H7 (cell line): ENCODE measurements at places on chromosomes 2 and 18. TPM values are rescaled to one million over a fixed set of nuclear protein-coding genes. Genes with fewer than 3 reads are reported as not detected.

DNA sequence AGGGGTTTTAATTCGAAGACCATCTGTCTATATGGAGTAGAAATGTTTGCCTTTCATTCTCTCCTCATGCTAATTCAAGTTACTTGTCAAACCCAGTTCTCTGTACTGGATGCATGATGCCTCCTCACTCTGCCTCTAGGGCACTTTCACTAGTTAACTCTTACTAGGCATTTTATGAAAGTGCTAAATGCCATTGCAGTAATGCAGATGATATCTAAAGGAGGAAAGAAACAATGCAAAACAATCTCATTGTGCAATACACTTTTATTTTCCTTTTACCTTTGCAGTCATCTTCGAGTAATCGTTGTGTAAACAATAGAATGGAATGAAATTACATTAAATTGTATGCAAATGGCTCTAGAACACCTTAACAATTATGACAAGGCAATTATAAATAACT is 293.6 kb downstream of the STK39 start:
- DNase-seq = no peak

DNA sequence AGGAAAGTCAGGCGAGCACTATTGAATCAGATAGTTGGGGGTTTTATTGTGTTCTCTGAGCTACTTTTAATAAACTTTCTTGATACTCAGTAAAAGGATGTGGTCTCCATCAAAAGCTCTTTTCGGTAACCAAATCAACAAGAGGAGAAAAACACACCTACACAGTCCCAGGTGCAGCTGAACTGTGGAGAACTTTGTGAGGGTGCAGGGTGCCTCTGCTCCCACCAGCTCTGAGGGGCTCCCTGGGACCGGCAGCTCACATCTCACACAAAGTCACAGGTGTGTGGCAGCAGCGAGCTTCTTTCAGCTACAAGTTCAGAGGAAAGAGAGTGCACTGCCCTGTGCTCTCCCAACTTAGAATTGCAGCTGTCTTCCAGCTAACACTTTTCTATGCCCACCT is 650.4 kb downstream of the RNF144A start:
- DNase-seq = no peak

DNA sequence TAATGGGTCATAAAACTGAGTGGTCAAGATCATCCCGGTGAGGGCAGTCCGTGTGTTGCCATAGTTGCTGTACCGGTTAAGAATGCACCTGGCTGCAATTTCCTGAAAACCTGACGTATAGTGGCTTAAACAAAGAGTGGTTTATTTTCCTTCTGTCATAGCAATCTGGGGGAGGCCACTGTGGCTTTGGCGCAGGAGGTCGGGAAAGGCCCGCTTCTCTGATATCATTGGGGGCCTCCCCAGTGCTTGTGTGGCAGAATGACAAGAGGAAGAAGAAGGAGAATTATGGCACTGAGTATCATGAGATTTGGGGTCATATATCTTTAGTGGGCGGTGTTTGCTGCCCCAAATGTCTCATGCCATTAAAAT is 4.4 kb downstream of the C2orf92 start:
- no peak for DNase-seq

GRCh38 chr2:192004188-192004963 is 157.5 kb upstream of the CAVIN2 start:
- DNase-seq = no peak

DNA sequence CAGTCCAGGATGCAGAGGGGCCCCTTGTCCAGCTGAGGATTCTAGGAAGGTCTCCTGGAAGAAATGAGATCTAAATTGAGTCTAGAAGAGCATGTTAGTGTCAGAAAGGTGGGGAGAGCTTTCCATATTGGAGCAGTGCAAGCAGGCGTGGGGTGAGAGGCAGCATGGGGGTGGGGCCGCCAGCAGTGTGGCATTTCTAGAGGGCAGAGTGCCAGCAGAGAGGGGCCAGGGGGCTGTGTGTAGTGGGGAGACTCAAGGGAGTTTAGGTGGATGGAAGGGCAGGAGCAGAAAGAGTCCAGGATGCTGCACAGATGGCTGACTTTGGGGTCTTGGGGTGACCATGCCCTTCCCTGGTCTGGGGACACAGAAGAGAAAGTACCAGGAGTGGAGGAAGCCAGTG is 2.1 kb downstream of the VIL1 start:
- peak; percentile 23 for DNase-seq

GRCh38 chr2:189483980-189484740 is 42.9 kb downstream of the WDR75 start:
- no peak for DNase-seq

DNA sequence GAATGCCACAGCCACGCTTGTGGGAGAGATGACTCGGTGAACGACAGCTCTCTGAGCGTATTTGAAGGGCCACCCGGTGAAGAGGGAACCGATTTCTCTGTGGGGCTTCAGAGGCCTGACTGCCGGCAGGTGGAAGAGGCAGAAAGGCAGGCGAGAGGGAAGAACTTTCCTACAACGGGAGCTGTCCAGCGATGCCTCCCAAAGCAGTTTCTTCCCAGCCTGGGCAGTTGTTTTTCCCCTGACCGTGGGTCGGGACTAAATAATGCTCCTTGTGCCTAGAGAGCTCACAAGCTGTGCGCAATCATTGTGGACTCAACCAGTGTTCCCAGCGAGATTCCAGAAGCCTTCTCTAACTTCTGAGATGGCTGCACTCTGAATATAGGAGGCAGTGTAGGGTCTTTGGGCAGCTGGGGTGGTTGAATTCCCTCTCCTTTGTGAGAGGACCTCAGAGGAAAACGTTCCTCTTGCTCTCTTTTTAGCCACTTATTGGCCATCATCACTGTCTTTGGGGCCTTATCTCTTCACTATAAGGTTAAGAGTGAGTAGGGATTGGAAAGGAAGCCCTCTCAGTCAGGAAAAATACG is 710 bp downstream of the SEC11C start:
- peak; percentile 66 for DNase-seq

- peak; percentile 84 for DNase-seq
These were observed 89.4 kb downstream of the CELF4 start for GRCh38 chr18:37476182-37476581.

GRCh38 chr18:32362484-32362883 is 108.2 kb downstream of the GAREM1 start:
- no peak for DNase-seq

TUBA4B gene
- total RNA-seq = 0.28 TPM in 1 of 2 replicates, not detected in the other

RAD51AP2 gene
- 0.10 and 0.15 TPM in 2 replicates for total RNA-seq

DHRS9 gene
- not detected in 2 replicates for total RNA-seq

SOX11 gene
- total RNA-seq = 20.9 and 26.6 TPM in 2 replicates
